ENCODE measurements at places on chromosomes 7 and 10.

DNA sequence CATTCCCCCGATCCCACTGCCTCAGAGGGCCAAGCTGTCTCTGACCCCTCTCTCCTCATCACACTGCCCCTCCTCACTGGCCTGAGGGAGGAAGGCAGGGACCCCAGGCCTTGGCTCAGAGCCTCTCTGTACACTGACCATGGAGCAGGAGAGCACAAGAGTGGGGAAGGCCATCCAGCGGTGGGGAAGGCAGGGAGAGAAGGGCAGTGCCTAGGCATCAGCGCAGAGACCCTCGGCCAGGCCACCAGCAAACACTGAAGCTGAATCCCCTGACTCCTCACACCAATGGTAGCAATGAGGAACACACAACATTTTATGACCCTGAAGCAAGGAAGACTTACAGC is 14.8 kb downstream of the OGDHL start:
- DNase-seq, result no peak

- DNase-seq, result peak; percentile 77
These were observed 26.7 kb downstream of the CYCS start for GRCh38 chr7:25098096-25099046.

GRCh38 chr10:82591421-82591820 is 716.4 kb downstream of the NRG3 start:
- DNase-seq, result no peak

DNA sequence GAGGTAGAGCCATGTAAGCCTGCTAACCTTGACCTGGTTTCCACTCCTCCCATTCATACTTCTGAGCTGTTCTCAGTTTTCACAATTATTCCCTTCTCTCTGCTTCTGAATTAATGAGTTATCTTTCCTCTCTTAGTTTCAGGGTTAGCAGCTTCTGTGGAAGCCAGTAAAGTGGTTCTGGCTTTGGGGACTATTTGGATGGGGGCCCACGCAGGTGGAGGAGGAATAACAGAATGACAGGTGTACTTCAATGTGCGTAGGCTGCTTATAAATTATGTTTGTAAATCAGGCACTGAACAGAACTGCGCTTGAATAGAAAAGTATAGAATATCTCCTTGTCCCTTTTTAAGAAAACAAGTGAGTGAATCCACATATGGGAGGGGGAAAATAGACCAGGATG is 128.9 kb upstream of the GAD2 start:
- DNase-seq, result no peak

DNA sequence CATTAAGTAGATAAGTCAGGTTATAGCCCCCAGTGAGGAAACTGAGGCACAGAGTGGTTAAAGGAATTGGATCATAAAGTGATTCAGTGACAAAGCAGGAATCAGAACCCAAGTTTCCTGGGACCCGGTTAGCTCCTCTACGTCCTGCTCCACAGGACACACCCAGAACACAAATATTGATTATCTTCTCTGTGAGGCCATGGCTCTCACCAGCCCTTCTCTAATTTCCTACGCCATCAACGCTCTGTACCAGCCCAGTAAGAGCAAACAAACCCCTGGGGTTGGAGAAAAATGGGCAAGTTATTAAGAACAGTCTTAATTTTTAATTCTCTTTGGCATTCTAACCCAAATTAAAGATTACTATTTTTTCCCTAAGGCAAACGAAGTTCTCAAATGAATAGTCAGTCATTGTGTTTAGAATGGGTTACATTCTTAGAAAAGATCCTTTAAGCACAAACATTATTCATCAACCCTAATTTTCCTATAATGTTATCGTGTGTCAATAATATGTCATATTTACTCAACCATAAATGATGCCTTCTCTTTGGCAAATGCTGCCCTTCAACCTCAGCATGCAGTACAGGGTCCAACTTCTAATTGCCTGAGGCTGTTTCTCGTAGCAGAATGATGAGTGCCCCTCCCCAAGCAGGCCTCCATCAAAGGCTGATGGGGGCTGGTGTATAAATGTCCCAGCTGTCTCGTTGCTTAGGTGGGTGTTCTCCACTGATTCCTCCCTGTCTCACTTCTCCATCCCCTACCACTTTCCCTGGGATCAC is 25.4 kb upstream of the TM9SF3 start:
- DNase-seq, result no peak

DNA sequence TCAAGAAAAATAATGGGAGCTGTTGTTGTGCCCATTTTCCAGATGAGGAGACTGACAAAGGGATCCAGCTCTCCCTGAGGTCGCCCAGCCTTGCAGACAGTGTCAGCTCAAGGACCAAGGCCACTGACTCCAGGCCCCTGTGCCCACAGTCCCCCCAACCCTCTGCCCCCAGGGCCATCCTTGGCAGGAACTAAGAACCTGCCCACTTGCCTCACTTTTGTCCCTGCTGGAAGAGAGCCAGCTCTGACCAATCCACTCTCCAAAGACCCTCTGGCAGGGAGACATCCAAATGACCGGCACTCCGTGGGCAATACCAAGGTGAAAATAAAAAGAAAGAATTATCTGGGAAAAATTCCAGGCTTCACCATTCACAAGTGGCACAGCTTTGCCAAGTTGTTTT is 101.3 kb downstream of the TCERG1L start:
- no peak for DNase-seq

DNA sequence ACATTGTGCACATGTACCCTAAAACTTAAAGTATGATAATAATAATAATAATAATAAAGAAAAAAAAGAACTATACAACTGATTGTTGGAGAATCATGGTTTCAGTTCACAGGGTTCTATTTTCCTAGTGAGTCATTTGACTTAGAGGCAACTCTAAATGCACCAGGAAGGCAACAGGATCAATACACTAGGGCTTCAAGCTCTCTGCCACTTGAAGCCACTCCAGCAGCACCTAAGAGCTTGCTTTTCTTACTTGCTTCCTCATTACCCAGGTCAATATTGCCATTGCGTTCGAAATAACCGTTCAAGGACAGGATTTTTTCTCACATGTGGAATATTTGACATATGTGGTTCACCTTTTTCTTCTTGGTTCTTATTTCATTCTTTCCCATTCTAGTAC is 189.7 kb downstream of the GRM3 start:
- DNase-seq, result no peak

DNA sequence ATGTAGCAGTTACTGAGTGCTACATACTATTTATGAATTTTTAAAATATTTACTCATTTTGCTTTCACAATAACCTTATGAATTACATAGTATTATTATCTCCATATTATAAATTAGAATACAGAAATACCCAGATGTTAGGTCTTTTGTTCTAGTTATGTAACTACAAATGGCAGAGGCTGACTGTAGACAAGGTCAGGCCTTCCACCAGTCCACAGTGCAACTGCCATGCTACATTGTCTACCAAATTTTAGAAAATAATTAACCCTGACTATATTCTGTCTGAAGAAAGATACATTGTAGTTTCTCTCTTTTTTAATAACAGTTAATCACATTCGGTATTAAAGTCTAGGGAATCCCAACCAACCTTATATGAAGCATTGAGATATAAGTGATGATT is 280.9 kb downstream of the MALRD1 start:
- no peak for DNase-seq

DNA sequence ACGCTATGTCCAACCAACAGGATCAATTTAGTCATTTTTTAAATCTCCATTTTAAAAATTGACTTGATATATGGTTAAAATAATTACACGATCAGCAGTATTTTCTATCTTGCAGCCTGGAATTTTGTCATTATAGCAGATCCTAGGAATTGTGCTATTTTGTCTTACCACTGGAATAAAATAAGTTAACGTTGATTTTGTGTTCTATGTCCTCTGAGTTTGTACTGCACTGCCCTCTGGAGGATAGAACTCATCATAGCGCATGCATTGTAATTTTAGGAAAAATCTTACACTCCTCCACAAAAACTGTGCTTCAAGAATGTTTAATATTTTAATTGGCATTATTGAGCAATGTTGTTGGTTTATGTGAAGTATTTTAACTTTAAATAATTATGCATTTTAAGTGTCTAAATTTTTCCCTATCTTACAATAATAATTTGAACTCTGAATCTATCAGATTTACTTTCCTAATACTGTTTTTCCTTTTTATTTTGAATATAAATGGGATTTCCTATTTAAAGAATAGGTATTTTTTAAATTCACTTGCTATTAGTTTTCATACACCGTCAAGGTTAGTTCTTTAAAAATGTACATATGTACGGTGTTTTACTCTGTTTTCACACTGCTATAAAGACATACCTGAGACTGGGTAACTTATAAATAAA is 220.1 kb downstream of the PPP1R3A start:
- no peak for DNase-seq

- no peak for DNase-seq
These were observed 102.1 kb downstream of the CRPPA start for GRCh38 chr7:16318989-16319915.

All from hematopoietic multipotent progenitor cell treated with erythropoietin and hydrocortisone succinate and interleukin-3 and kit ligand, for 17 days (in vitro differentiated cells).